ENCODE measurements at places on chromosomes 12 and 14.

- DNase-seq = no peak
Observed at GRCh38 chr12:21934173-21934572, 7.1 kb downstream of the ABCC9 start.

DNA sequence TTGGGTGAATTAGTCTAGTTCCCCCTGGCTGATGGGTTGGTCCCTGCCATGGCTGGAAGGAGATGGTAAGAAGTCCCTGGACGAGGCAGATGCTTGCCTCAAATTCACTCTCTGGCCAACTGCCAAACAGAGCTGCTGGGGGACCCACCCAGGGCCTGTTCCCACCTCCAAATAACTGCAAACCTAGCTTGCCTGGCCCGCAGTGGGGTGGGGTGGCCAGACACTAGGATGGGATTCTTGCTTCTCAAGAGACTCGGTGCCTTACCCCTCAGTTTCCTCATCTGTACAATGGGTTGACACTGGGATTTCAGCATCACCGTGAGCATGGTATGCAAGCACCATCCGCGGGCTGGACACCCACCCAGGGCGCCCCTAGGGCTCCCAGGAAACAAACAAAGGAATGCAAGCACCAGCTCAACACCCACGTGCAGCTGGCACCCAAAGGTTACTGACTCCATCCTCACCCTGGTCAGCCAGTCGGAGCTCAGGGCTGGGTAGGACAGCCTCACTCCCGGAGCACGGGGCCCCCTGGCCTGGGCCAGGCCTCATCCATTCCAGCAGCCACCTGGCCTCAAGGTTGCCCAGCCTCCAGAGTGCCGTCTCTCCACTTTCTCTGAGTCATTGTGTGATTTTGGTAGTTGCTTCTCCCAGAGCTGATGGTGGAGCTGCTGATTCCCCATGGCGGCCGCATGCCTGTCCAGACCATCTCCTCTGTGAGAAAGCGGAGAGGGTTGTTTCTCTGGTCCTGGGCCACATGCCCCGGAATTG, 205.2 kb upstream of the RTL1 start:
- DNase-seq = no peak

- no peak for DNase-seq
Observed at GRCh38 chr12:80260269-80260668, 160.9 kb downstream of the OTOGL start.

- DNase-seq = no peak
Observed at GRCh38 chr14:98229656-98230366, 1042.2 kb downstream of the BCL11B start.

- DNase-seq = no peak
Observed at GRCh38 chr14:54301359-54301758, 95.4 kb upstream of the CDKN3 start.

DNA sequence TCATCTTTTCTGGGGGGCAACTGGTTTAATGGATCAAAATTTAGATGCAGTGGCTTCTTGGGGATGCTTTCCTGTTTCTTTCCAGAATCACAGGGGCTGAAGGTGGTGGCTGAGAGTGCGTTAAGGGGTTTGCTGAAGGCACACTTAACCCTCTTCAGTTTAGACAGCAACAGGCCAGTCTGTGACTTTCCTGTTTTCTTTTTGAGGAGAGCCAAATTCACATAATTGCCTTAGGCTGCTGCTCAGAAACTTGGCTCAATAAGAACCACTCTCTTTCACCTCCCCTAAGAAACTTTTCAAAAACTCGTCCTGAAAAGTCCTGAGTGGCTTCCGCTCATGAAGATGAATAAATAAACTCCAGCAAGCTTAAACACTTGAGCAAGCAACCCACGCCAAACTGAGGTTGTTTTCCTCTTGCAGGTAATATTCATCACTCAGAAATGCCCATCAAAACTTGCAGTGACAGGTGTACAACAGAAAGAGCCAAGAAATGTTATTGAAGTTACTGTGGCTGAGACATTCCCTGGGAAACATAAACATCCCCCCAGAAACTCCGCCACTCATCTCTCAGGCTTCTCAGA, 510.4 kb downstream of the TMEM132D start:
- no peak for DNase-seq

GRCh38 chr14:73728717-73729330, 14.6 kb upstream of the PNMA1 start:
- DNase-seq = peak; percentile 87

- no peak for DNase-seq
Observed at GRCh38 chr12:5197131-5197530, 153.5 kb downstream of the KCNA5 start.

DNA sequence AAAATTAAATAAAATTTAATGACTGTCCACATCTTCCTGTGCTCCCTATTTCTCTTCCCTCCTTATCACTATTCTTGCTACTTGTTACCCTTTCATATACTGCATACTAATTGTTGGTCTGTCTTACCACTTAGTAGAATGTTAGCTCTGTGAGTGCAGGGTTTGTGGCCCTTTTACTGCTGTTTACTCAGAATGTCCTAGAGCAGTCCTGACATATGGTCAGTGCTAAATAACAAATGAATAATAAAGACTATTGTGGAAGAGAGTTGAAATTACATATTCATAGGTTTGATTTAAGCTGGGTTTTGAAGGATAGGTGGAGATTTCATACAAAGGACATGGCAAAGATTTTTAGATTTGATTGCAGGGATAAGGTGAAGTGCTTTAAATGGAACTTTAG, 24.5 kb downstream of the KTN1 start:
- no peak for DNase-seq

DNA sequence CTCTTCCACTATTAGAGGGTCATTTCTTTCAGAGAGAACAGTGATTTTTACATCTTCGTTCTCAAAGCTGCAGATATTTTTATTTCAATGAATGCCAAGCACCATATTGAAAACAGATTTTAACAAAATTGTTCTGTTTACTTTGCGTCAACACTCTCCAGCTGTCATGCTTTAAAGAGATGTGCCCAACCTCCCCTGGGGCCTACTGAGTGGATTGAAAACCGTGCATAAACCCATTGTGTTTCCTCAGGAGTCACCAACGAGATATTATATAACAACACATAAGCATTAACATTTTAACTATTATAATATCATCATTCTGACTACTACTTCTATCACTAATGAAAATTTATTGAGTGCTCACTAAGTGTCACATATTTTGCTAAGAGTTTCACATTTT, 81.6 kb downstream of the MYF5 start:
- DNase-seq = peak; percentile 74
